Iris pigment epithelial cell (primary cell): ENCODE measurements at places on chromosomes 6 and 20.

GRCh38 chr20:19079536-19080299 is 132.7 kb upstream of the SLC24A3 start:
- no peak for DNase-seq

DNA sequence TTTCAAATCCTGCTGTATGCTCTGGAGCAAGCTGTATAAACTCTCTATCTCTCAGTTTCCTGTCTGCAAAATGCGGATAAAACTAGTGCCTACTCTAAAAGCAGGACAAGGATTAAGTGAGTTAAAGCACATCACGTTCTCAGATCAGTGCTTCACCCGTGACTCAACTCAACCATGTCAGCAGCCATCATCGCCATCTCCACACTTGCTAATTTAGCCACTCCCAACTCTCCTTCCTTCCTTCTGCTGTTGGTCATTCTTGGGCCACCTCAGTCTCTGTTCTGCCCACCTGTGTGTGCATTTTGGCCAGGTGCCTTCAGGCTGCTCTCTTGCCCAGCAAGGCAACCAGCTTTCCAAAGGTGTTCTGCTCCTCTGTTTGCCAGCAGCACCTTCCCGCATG is 260.0 kb upstream of the CDYL start:
- DNase-seq: peak; percentile 42

DNA sequence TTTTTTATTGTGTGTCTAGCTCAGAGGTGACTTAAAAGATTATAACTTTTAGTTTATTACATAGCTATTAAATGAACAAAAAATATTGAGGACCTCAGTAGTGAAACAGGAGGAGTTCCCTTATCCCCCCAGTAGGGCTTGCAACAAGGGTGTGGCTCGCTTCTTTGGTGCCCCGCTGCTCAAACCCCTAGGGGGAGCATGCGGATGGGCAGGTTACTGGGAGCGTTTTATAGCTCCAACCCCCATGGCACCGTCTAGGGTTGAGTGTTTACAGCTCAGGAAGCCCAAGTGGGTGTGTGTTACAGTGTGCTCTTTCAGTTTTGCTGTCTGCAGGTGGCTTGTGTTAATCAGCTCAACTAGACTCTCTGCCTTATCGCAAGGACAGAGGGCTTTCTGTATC is 1513.7 kb downstream of the GRIK2 start:
- no peak for DNase-seq

GRCh38 chr6:19210849-19211590 is 626.1 kb upstream of the ID4 start:
- DNase-seq: no peak

DNA sequence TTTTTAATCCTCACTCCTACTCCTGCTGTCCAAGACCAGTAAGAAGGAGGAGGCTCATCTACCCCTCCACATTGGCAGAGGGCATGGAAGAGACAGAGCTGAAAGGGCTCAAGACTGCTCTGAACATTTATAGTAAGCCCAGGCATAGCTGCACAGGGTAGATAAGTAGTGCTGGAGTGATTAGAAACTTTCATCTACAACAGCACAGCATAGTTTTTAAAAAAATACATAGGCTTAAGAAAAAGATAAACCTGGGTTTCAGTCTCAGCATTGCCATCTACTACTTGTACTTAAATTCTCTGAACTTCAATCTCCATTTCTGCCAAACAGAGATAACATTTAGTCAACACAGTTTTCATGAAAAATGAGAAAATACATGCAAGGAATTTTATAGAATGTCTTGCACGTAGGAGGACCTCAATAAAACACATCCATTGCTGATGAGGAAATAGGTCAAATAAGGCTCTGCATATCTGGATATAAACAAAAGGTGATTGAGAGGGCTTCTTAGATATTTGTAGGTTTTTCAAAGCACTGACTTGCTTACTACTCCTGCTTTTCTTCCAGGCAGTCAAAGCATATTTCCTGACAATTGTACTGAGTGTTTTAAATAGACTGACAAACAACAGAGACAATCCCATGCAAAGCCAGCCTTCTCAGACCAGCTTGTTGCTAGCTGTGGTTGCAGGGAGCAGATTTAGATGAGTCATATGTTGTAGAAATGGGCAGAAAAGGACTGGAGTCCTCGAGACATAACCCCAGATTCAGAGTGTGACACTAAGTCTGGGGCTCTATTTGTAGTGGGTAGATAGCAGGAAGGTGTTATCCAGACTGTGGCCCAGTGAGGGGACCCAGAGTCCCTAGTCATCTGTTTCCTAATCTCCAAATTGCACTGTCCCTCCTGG is 107.4 kb upstream of the TAB2 start:
- peak; percentile 85 for DNase-seq

DNA sequence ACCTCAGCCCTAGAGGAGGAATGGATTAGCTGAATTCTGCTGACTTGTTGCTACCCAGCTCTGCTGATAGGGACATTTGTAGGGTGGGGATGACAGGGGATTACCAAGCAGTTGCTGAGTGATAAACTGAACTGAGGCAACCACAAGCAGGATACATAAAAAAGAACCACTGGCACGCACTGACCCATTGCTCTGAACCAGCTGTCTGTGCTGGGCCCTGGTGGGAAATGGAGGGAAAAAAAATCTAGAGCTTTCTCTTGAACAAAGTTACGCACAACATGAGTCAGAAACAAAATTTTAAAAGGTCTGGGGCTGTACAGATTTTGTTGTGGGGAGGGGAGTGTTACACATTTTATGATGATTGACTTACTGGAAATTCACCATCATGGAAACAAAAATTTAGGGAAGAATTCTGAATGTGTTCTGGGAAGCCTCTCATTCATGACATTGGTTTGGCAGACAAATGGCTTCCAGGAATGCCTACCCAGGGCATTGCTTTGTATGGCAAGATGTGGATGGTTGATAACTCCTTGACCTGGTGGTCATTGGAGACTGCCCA is 37.7 kb downstream of the FOXO3 start:
- DNase-seq: peak; percentile 70

DNA sequence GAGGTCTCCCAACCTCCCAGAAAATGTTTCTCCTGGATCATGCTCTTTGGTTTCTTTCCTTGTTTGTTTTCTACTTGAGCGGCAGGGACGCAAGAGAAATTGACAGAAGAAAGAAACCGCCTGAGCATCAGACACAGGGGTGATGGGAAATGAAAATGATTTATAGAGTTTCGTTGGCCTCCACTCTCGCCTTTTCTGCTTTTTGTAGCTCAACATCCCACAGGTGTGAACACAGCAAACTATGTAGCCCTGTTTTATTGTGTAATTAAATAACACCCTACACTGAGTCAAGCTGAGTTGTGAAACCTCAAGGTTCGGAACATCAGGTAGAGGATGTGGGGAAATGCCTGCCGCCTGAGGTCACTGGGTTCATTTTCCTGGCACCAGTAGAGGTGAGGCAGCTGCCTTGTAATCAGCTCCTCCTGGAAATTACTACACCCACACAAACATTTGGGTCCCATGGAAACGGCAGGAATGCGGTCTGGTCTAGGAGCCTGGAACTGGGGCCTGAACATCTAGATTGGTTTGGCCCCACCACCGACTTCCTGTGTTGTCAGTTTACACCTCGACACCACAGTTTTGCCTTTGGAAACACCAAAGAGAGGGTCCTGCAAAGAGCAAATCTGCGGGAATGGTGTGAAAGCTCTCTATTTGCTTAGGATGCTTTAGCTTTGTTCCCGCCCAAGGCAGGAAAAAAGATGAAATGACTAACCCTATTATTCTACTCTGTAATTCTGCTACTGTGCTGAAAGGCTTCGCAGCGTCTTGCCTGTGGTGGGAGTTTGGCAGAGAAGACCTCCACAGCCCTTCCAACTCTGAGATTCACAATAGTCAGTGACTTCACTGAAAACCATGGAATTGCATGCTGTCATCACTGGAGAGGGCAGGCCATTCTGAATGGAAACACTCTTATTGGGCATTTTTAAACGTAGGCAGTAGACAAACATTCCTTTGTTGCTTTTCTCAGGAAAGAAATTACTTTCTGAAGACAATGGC is 53.0 kb downstream of the ADAT2 start:
- peak; percentile 88 for DNase-seq

- no peak for DNase-seq
These were observed 5.5 kb downstream of the CDH4 start for GRCh38 chr20:61257611-61258010.

DNA sequence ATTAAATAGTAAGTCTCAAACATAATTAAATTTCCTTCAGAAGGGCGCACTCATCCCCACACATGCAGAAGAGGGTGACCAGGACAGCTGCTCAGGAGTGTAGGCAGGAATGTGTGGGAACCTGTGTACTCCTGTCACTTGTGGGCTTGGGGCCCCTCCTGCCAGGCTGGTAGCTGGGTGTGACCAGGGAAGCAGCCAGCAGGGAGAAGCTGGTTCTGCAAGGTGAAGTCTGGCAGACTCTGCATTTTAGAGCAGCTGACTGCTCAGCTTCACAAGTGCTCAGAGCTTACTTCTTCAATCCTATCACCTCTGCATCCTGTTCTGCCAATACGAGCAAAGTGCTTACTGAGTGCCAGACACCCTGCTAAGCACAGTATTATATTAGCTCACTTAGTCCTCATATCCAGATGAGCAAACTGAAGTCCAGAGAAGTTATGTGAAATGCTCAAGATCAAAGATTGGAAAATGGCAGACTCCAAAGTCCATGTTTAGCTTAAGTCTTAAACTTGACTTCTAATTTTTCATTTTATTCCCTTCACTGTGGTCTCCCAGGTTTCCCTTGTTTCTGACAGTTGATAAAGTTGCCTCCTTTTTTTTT is 27.9 kb downstream of the ELMO2 start:
- DNase-seq: no peak

GRCh38 chr6:5179917-5180316 is 80.8 kb downstream of the LYRM4 start:
- DNase-seq: peak; percentile 30

DNA sequence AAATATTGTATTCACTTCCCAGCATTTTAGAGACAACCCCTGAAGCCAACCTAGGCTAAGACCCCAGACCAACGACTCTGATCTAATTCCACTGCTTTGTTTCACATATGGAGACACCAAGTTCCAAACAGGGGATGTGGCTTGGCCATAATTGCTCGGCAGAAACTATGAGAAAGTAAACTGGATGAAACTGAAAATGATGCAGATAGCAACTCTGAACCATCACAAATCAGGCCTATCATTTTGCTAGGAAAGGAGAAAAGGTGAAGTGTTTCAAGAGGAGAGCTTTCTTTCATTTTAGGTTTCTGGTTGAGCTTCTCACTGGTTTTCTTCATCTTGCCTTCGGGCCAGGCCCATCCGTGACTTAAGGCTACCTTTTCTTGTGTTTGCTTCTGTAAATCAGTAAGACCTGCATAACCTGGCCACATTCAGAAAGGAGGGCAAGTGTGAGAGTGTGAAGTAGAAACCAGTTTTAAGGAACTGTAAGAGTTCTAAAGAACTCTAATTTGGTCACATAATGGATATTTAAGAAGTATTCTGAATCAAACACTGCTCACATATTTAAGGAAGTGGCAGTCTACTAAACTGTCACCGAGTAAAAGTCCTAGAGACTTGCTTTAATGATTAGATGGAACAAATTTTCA is 105.8 kb downstream of the BACH2 start:
- DNase-seq: no peak
